ENCODE measurements at places on chromosomes 2 and 18.
A peak's percentile ranks its signal among the peaks of the same experiment; 100 is the strongest.

GRCh38 chr2:75007819-75008218 lies 49.4 kb downstream of the POLE4 start:
- DNase-seq = no peak

DNA sequence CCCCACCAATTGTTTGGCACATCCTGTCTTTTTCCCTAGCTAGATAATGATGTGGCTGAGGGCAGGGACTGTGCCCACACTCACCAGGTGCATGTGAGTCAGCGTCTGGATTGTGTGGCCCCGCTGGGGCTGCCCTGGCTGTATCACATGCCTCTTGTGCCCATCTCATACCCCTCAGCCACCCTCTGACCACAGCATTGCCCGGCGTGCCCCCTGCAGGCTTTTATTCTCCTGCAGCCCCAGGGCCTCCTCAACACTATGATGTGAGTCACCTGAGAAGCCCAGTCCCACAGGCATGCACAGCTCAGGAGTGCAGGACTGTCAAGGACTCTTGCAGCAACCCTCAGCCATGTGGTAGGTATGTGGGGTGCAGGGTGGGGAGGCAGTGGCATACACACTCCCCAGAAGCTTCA lies 14.8 kb upstream of the STEAP3 start:
- no peak for DNase-seq

DNA sequence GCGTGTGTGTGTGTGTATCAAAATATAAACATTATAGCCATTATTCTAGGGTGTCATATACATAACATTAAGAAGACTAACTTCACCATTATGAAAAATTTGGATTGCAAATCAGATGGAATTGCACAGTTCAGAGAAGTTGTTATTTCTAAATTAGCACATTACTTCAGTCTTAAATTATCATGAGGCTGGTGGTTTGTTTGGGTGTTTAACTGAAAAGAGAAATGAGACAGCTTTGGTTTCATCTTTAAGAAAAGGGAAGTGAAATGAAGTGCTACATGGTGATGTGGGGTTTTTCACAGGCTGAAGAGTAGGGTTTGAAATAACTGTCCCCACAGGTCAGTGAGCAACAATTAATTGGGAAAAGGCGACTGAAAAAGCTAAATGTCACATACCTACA lies 161.2 kb upstream of the XIRP2 start:
- no peak for DNase-seq

DNA sequence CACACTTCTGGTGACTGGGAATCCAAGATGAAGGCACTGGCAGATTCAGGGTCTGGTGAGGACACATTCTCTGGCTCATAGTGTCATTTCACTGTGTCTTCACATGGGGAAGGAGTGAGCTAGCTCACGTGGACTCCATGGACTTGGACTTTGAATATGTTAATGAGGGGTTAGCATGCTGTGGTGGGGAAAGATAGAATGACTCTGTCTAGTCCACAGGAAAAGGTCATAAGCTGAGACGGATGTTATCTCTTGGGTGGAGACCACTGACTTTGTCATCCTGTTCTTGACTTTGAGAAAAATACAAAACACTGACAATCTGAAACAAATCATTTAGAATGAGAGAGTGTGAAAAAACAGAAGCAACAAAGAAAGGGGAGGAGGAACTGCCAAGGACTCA lies 145.9 kb downstream of the PIK3C3 start:
- no peak for DNase-seq

- no peak for DNase-seq
Measured at GRCh38 chr2:166282154-166282553, 93.6 kb downstream of the SCN9A start.

DNA sequence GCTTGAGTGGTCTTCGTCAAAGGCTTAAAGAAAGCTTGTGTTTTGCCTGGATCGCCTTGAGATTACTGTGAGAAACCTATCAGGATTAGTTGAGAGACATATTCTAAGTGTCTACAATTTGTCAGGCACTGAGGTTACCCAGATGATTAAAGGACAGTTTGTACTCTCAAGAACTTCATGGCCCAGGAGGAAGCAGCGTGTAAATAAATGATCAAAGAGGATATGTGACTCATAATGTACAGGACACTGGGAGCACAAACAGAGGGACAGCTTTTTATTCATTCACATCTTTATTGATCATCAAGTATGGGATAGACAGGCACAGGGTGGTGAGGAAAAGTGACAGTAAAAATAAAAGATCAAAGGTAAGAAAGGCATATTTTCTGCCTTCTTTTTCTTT lies 152.6 kb upstream of the FSHR start:
- no peak for DNase-seq

GRCh38 chr2:36461039-36461681 lies 105.6 kb downstream of the CRIM1 start:
- no peak for DNase-seq

GRCh38 chr2:8870441-8870840 lies 33.0 kb upstream of the KIDINS220 start:
- DNase-seq = no peak

GRCh38 chr18:31056296-31056695 lies 13.8 kb upstream of the DSC3 start:
- DNase-seq = no peak

GRCh38 chr18:7122376-7122775 lies 4.8 kb upstream of the LAMA1 start:
- DNase-seq = no peak

GRCh38 chr2:209901172-209901571 lies 101.3 kb upstream of the RPE start:
- DNase-seq = no peak

DNA sequence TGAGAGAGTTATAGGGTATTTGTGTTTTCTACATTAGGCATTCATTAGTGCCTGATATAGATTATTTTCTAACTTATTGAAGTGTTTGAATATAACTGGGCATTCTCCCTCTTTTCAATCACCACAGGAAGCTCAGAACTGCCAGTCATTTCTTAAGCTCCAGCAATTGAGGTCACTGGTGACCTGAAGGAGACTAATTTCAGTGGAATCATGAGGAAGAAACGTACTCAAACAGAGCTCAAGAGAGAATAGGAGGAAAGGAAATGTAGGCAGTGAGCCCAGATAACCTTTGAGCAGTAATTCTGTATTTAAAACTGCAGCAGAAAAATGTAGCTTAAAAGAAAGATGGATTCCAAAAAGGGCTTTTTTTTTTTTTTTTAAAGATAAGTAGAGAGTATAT lies 1035.5 kb downstream of the SOCS6 start:
- no peak for DNase-seq

DNA sequence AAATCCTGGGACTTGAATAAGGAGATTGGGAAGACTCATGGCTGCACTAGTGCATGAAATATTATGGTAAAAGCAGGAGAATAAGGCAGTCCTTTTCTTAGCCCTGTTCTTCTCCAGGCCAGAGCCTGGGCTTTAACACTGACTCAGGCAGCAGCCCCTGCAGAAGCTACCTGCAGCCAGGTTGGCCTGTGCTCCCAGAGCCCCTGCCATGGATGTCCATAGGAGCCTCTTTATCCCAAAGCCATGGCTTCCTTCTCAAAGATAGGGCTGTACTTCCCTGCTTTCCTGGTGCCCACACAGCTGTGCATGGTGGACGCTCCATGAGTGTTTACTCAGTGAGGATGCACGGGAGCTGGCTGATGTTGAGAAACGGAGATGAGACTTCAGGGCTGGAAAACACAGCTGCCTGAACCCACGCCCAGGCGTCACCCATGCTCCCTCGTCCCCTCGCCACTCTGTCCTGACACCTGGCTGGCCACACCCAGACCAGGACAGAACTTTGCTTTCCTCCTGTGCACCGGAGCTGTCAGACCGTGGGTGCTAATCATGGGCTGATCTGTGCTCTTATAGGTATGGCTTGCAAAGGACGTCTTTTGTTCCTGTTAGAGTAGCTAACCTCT lies 135.5 kb downstream of the GLI2 start:
- DNase-seq = no peak

DNA sequence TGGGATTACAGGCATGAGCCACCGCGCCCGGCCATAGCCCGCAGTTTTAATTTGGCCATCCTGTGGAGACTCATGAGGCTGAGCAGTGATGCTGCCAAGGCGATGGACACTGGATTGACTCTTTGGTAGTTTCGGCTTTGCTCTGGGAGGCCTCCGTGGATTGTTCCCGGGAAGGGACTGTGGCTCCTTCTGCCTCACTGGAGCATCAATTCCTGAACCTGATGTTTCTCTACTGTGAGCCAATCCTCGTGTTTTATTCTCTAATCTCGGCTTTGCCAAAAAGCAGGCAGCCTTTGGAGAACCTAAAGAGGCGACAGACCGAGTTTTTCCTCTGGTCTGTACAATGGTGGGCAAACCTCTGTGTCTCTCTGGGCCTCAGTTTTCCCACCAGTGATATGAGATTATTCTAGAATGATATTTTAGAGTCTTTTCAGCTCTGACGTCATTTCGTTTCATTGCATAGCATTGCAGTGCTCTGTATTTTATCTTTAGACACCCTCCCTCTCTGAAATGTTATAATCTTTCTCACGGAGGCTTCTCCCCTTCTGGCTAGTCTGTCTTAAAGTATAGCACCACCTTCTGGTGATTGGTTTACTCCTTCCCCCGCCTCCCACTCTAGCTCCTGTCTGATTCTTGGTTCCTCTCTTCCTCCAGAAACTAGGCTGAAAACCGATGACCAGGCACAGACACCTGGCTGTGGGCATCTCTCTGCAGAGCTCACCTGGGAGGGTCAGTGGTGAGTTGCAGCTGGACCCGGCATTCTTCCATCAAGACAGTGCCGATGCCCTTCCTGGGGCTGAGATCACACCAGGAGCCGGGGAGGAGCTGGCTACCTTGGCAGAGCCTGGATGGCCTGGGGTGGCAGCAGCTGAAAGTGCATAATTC lies 341.3 kb downstream of the MYCN start:
- DNase-seq = peak; percentile 26

DNA sequence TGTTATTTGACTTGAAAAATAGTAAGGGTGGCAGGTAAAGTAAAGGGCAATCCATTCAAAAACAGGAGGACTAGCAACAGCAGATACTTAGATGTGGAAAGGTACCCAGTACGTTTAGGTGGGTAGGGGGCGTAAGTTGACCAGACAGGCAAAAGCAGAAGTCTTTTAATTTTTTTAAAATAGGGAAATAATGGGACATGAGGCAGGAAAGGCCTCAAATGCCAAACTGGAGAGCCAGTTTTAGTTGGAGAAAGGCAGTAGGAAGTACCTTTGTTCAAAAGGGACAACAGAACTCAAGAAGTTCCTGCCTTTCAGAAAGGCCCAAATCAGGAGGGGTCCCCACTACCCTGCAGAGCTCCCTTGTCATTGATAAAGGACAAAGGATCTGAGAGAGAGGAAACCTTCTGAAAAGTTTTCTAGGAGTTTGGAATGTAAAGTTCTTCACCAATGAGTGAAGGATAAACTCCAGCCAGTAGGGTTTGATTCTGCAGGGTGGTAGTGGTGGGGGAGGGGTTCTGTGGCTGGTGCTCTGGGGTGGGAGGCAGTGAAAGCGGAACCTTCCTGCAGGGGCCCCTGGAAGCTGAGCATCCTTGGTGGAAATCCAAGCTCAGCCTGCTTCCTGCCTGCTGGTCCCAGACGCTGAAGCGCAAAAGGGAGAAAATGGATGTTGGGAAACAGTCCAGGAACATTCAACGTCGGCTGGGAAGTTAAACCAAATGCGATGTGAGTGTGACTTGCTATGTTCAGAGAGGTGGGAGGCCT lies 40.1 kb downstream of the TMEM17 start:
- DNase-seq = no peak

- DNase-seq = no peak
Measured at GRCh38 chr2:60715561-60715960, 40.5 kb upstream of the PAPOLG start.

DNA sequence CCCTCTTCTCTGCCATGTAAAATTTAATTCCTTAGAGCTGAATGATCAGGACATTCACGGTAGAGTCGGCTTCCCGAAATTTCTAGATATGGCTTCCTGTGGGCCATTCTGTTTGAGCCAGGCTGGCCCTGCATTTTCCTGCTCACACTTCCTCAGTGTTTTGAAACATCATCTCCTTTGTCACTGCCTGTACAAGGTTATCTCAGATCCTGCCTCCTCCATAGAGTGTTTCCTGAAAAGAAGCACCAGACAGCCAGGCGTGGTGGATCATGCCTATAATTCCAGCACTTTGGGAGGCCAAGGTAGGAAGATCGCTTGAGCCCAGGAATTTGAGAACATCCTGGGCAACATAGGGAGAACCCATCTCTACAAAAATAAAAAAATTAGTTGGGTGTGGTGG lies 43.6 kb downstream of the GRHL1 start:
- no peak for DNase-seq

GRCh38 chr2:226478109-226478809 lies 321.4 kb downstream of the IRS1 start:
- DNase-seq = no peak

DNA sequence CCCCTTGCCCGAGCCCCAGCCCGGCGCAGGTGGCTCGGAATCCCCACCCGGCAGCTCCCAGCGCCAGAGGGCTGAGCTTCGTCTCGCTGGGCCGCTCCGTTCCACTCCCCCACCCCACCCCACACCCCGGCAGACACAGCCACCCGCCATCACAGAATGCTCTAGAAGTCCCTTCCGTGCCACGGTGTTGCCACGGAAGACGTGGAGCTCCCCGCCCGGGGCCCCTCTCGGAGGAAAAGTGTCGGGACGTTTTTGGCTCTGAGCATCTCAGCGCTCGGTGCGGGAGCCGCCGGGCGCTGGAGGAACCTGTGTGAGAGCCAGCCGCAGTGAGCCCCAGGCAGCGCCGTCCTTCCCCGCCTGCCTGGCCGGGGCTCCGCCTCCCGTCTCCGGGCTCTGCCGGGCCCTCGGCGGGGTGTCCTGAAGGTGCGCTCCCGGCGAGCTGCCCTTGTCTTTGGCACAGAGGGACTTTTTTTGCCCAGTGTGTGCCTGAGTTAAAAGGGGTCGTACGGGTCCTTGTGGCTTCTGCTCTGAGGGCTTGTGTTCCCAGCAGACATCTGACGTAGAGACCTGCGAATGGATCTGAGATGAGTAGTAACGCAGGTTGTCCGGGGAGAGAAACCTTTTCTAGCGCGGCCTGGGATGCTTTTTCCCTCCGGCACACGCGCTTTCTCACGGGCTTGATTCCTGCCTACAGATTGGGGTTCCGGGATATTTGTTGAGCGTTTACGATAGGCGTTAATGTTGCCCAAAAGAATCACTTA lies 1.8 kb downstream of the ZCCHC2 start:
- peak; percentile 50 for DNase-seq

- no peak for DNase-seq
Measured at GRCh38 chr2:186751790-186752189, 57.9 kb downstream of the FAM171B start.

GRCh38 chr18:3177902-3178687 lies 41.7 kb downstream of the MYOM1 start:
- DNase-seq = peak; percentile 80

DNA sequence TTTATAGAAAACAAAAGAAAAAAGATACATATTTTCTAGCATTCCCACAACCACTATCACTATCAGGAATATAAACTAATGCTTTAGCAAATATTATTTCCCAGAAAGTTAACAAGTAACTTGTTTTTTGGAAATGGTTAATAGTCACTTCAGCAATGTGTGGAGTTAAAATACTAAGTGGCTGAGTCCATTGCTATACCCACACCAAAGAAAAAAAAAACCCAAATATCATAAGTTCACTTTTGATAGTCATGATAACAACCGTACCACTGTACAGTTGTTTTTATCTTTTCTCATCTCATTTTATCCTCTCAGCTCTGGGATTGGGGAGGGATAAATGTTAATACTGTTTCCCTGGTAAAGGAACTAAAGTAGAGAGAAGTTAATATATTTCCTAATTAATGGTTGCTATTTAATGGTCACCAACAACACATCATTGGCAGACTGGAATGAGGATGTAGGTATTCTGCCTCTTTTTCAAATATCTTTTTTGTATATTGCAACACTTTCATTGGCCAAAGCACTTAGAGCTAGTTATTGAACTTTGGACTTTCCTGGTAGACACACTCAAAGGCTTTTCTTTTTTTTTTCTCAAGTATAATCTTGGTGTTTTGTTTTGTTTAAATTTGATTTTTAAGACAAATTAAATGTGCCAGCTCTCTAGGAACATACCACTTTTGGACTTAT lies 18.4 kb upstream of the KANSL1L start:
- no peak for DNase-seq
